ENCODE measurements at places on chromosomes 2 and 18.
A peak's percentile ranks its signal among the peaks of the same experiment; 100 is the strongest.

GRCh38 chr2:174048243-174048642 is 83.1 kb upstream of the SP3 start:
- DNase-seq, result no peak

- peak; percentile 58 for DNase-seq
Observed at GRCh38 chr2:159637988-159638501, 21.7 kb upstream of the BAZ2B start.

DNA sequence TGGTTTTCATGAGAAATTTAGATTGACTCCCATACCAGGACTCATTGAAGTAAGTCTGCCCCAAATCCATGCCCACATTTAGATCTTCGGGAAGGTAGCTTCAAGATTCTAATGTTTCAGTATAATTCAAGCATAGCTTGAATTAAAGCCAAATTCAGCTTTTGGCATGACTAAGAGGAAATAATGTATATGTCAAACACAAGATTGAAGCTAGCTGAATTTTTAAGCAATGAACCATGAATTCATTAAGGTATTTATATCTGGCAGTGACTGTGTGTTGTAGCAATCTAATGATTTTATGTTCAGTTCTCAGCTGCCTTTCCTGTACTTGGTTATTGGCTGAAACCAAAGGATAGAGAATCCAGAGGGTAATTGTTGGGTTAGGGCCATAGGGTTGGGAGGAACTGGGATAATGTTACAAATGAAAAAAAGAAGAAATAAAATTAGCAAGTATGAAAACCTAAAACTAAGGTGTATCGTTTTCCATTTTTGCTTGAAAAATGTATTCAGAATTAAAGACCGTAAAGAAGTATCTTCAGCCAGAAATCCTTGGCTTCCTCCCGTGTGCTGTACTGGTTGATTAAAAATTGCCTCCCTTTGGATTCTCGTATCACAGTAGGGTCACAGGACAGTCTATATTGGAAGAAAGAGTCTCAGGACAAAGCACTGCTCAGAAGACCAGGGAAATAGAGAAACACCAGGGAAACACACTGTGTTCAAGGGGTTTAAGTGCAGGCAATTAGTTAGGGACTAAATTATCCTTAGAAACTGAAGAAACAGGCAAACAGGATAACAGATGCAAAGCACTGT is 119.0 kb upstream of the FN1 start:
- peak; percentile 80 for DNase-seq

DNA sequence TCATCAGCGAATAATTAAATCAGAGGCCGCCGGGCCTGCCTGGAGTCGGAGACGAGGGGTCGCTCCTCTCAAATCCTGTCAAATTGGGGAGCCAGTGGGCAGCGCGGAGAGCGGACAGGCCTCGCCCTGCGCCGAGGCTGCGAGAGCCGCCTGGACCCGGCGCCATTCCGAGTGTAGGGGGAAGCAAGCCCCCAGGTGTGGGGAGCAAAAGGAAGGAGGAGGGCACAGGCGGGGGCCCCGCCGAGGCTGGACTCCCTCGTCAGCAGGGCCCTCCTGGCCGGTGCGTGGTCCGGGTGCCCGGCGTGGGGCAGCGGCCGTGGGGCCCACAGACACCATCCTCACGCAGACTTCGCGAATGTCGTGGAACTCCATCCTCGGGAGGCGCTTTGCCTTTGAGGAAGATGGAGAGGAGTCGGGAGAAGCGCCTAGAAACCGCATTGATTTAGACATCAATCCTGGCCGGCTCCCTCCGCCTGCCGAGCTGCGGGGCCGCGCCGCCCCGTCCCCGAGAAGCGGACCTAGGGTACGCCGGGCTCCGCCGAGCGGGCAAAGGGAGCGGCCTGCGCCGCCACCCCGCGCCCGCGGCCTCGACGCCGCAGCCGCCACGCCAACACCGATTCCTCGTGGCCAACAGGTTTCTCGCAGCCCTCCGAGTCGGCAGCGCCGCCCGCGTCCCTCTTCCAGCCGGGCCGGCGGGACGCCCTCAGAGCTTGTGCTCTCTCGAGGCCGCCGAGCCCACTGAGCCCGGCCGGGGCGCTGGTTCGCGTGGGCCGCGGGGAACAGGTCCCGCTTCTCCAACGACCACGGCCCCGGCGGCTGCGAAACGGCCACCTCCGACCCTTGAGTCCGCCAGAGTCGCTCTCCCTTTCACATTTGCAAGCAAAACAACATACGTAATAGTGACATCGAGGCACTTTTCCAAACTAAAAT is 6.7 kb upstream of the ONECUT2 start:
- DNase-seq, result no peak

GRCh38 chr2:11798701-11799435 is 52.4 kb downstream of the LPIN1 start:
- no peak for DNase-seq

- DNase-seq, result no peak
Observed at GRCh38 chr18:70452501-70452900, 163.7 kb downstream of the SOCS6 start.

- DNase-seq, result no peak
Observed at GRCh38 chr2:28350791-28351285, 41.8 kb upstream of the FOSL2 start.

DNA sequence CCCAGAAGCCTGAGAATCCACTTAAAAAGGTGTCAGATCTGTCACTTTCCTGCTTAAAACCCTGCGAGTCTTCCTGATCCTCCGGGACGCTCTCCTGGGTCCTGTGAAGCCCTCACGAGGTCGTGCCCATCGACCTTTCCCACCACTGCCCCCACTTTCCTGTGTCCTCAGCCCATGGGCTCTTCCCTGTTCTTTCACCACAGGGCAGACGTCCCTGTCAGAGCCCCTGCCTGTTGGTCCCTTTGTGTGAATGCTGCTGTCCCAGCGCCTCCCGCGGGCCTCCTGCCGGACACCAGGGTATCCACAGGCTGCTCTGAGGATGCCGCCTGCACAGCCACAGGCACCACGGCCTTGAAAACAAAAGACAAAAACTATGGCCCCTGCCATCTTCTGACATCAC is 125.6 kb downstream of the TMEM18 start:
- DNase-seq, result no peak

DNA sequence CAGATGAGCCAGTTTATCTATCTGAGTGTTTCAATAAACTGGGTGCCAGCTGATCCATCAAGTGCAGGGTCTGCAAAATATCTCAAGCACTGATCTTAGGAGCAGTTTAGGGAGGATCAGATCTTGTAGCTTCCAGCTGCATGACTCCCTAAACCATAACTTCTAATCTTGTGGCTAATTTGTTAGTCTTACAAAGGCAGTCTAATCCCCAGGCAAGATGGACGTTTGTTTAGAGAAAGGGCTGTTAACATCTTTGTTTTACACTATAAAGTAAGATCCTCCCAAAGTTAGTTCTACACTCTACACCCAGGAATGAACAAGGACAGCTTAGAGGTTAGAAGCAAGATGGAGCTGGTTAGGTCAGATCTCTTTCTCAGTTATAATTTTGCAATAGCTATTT is 28.7 kb upstream of the HNMT start:
- no peak for DNase-seq

DNA sequence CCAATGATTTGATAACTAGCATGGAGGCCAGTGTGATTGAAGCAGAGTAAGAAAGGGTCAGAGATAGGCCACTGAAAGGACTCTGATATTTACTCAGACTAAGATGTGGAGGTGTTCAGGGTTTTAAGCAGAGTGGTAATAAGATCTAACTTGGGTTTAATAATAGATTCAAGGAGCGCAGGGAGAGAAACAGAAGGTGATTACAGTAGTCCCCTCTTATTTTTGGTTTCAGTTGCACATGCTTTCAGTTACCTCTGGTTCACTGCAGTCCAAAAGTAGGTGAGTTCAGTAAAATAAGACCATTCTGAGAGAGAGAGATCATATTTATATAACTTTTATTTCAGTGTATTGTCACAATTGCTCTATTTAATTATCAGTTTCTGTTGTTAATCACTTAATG is 13.5 kb upstream of the GALNT13 start:
- no peak for DNase-seq

GRCh38 chr2:224584785-224585210 is 365 bp downstream of the CUL3 start:
- DNase-seq, result no peak

DNA sequence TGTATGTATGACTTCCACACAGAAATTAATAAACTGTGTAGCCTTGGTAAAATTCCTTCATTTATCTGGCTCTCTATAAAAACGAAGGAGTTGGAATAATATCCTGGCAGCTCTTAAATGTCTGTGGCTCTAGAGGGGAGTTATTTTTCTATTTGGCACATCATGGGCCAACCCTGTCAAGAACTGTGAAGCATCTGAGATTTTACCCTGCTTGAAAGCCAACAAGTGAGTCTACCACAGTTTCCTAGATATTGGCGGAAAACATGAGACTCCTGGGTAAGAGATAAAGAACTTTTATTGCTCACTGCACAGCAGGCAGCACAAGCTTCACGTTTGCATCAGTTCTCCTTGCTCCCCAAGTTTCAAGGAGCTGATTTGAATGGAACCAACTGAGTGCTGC is 346.7 kb upstream of the CYRIA start:
- DNase-seq, result no peak

DNA sequence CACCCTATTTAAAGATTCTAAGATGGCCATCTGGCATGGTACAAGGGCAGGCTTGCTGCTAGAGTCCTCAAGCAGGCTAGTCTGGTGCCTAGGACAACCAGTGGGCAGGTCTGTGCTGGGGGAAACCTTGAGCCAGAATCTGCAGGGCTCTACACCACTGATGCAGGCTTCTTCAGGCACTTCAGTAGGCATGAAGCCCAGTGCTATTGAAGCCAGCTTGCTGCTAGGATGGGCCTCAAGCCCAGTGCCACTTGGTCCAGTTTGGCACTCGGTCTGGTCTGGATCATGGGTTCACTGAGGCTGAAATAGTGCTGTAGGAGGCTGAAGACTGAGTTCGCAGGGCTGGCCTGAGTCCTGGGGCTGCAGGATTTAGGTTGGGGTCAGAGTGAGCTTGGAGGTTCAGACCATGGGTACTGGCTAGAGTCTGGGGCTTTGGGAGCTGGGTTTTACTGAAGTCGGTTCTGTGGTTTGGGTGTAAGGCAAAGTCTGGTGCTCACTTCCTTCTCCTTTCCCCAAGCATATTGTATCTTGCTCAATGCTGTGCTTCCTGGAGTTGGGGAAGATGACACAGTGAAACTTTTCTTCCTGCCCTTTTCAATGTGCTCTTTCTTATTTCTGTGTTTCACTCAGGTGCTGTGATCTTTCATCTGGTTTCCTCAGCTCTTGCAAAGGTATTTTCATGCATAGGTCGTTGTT is 41.2 kb downstream of the SP100 start:
- no peak for DNase-seq

- DNase-seq, result no peak
Observed at GRCh38 chr2:173076581-173077345, 1.1 kb downstream of the MAP3K20 start.

- no peak for DNase-seq
Observed at GRCh38 chr2:237359894-237360780, 53.8 kb downstream of the COL6A3 start.

DNA sequence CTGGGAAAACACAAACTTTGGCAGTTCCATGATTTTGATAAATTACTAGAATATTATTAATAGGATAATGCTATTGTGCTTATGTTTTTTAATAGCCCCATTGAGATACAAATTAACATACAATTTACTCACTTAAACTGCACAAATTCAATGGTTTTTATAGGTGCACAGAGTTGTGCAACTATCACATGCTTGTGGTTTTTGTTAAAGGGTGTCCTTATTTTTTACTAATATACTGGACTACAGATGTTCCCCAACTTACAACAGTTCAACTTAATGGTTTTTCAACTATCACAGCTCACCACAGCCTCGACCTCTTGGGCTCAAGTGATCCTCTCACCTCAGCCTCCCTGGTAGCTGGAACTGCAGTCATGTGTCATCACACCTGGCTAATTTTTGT is 76.6 kb downstream of the OSBPL1A start:
- no peak for DNase-seq
